ENCODE measurements at places on chromosomes 16 and 17.

GRCh38 chr17:32755045-32755805 is 121.7 kb downstream of the MYO1D start:
- peak; percentile 90 for DNase-seq

GRCh38 chr17:4248504-4249277 is 15.1 kb downstream of the ANKFY1 start:
- no peak for DNase-seq

GRCh38 chr17:45383003-45383402 is 49.7 kb downstream of the ARHGAP27 start:
- no peak for DNase-seq

- DNase-seq: no peak
Observed at GRCh38 chr16:3092501-3092941, 6.6 kb downstream of the ZSCAN10 start.

DNA sequence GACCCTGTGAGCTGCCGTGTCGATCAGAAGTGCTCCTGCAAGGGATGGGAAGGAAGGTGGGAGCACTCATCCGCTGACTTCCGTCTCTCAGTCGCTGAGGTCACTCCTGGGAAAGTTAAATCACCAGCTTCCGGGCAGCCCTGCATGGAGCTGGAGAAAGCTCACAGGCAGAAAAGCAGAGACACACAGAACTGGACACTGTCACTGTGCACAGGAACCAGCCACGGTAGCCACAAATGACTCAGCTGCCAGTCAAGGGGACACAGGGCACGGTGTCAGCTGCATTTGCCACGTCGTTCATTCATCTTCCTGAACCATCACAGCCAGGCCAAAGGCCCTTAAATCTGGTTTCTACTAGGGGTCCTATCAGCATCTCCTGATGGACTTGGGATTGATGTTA is 226.4 kb upstream of the PSMD7 start:
- DNase-seq: no peak

DNA sequence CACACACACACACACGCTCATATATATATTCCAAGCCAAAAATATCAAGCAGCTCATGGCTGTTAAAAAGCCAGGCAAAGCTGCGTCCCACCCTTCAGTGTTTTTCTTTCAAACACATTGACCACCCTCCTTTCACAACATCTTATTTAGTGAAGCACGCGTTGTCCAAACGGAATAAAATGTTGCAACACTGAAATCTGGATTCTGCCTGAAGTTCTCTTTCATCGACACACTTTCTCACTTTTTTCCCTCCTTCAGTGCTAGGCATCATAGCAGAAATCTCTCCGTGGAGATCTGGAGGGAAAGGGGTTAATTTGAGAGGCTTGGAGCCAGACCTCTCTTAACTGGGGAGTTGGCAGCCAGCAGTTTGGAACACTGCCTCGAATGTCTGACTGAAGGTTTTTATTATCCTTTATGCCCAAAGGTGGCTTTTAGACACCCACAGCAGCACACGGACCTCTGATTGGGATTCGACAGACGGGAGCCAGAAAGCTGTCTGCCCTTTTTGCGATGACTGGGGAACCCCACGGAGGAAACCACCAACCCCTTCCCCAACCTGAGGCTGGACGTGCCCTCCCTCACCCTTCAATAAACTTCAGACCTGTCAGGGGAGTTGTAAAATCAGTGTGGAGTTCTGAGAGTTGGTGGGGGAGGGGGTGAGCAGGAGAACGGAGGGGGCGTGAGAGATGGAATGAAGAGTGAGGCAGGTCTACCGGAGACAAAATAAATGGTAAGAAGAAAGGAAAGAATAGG is 833.6 kb upstream of the SOX9 start:
- peak; percentile 5 for DNase-seq

DNA sequence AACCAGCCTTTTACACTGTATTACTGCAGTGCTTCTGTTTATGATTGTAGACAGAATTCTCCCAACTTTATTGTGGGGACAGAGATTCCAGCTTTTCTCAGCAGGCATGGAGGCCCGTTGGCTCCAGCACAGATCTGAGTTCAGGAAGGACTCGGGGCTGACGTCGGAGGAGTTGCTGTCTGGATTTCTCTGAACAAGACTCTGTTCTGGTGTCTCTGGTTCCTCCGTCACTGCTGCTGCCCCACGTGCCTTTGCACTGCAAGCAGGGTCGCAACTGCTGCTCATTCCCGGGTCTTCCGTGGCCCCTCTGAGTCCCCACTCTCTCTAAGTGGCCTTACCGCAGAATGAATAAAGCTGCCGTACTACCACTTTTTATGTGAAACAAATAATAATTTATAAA is 88.4 kb downstream of the BANP start:
- no peak for DNase-seq

DNA sequence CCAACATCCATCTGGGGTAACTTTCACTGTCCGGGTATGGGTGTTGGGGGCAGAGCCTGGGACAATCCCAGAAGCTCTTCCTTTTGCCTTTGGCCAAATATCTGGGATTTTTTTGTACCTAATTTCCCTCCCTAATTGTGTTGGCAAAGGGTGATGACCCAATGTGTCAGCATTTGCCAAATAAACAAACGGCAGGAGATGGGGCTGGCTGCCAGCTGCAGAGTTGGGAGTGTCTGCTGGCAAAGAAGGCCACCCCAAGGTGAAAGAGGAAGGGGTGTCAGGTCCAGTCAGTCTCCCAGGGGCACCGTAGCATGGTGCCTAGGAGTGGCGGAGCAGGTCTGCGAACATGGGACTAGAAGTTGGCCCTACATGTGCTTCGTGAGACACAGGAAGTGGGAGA is 73.0 kb downstream of the SLC6A2 start:
- no peak for DNase-seq

GRCh38 chr17:16281351-16281750 is 64.3 kb downstream of the PIGL start:
- DNase-seq: no peak

GRCh38 chr17:3915581-3915994 is 677 bp downstream of the P2RX1 start:
- DNase-seq: no peak

DNA sequence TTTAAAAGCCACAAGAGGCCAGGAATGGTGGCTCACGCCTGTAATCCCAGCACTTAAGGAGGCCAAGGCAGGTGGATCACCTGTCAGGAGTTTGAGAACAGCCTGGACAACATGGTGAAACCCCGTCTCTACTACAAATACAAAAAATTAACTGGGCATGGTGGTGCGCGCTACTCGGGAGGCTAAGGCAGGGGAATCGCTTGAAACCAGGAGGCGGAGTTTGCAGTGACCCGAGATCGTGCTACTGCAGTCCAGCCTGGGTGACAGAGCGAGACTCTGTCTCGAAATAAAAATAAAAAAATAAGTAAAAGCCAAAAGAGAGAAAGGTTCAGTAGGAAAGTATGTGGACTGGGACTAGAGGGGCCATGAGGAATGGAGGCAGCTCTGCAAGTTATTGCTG is 13.1 kb upstream of the ITGAL start:
- DNase-seq: no peak

DNA sequence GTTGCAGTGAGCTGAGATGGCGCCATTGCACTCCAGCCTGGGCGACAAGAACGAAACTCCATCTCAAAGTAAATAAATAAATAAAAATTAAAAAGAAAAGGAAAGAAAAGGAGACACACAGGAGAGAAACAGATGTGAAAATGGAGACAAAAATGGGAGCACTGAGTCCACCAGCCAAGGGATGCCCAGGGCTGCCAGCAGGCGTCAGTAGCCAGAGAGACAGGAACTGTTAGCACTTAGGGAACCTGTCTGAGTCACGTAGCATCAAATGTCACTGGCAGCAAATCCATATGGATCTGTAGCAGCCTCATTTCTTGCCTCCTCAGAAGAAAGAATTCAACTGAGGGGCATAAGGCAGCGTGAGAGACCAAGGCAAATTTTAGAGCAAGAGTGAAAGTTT is 79.7 kb downstream of the CYLD start:
- DNase-seq: no peak

DNA sequence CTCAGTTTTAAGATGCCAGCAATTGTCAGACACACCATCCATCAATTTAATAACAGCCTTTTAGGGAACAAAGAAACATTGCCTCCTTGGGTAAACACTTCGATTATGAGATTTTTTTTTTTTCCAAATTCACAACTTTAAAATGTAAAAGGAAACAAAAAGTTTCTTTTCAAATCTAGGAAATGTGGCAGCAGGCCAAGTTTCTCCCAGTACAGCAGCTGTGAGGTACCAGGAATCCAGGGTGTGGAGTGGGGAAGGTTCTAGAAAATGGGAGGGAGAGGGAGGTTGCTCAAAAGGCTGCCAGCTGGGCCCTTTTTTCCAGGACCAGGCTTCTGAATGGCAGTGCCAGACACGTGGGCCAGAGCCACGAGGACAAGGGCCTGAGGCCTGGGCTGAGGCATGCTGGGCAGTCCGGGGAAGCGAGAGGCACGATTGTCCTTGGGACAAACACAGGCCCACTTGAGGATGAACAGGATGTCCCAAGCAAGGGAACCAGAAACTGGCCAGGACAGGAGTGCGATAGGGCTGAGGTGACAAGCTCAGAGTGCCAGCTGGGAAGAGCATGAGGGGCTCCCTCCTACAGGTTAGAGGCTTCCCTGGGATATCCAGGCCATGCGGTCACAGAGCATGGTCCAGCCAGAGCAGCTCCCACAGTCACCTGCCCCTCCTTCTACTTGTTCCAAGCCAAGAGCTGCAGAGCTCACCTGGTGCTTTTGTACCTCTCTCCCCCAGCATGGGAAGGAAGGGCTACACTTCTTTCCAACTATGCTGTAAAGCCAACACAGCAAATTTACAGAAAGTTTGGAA is 215.1 kb downstream of the KATNIP start:
- DNase-seq: no peak

DNA sequence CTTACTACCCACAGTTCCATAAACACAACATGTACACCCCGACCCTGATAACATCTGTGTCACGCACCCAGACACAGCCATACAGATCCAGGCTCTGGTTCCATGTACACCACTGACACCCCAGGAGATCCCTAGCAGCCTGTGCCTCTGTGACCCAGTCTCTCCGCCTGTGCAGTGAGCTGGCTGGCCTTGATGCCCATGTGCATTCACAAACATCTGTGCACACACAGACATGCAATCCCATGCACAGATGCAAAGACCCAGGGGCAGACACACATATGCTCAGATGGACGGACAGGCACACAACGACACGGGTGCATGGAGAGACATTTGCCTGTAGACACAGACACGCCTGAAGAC is 4.1 kb downstream of the CCDC102A start:
- no peak for DNase-seq

- no peak for DNase-seq
Observed at GRCh38 chr17:79811011-79811867, 14.4 kb upstream of the CBX8 start.

DNA sequence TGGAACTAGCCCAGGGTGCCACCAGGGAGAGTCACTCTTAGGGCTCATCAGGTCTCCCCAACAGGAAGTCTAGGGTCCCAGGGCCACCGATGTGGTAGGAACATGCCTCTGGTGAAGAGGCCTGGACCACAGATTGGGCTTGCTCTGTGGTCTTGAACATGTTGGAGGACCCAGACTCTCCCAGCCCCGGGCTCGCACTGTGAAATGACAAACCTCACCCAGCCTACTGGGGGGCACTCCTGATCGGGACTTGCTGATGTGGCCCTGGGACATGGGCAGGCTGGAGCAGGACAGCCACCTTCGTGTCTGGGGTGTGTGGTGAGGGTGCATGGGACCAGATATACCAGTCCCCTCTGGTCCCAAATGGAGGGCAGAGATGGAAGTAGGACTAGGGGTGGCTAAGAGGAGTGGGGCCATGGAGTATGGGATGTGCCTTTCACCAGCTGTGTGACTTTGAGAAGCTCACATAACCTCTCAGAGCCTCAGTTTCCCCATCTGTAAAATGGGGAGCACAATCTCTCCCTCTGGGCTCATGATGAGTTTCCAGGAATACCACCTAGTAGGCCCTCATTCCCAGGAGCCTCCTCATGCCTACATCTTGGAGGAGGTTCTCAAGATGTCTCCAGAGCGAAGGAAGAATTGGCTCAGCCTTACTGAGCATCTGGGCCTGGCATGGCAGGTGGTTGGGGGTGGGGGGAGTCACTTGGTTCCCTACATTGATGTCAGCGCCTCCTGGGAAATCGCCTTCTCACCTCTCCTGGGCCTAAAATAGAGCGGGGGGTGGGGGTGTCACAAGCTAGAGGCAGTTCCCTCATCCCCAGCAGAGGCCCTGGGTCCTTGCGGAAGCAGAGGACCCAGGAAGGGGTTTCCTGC is 1.5 kb upstream of the ADAM11 start:
- DNase-seq: no peak

GRCh38 chr16:61324044-61324443 is 712.2 kb downstream of the CDH8 start:
- DNase-seq: no peak

- no peak for DNase-seq
Observed at GRCh38 chr17:74355065-74355464, 6.6 kb downstream of the BTBD17 start.

- DNase-seq: no peak
Observed at GRCh38 chr17:11736613-11737312, 138.5 kb downstream of the DNAH9 start.

DNA sequence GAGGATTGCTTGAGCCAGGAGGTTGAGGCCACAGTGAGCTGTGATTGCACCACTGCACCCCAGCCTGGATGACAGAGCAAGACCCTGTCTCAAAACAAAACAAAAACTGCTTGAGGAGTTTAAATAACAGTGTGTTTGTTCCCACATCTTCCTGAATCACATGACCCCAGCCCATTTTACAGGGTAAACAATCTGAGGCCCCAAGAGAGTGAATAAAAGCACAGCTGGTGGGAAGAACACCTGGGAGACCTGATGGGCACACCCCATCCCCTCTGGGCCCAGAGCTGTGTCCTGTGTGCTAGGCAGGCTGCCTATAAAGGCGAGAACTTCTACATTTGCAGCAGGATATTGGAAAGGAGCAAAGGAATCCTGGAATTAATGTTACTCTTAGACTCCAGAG is 69.6 kb downstream of the PLXDC1 start:
- DNase-seq: no peak

DNA sequence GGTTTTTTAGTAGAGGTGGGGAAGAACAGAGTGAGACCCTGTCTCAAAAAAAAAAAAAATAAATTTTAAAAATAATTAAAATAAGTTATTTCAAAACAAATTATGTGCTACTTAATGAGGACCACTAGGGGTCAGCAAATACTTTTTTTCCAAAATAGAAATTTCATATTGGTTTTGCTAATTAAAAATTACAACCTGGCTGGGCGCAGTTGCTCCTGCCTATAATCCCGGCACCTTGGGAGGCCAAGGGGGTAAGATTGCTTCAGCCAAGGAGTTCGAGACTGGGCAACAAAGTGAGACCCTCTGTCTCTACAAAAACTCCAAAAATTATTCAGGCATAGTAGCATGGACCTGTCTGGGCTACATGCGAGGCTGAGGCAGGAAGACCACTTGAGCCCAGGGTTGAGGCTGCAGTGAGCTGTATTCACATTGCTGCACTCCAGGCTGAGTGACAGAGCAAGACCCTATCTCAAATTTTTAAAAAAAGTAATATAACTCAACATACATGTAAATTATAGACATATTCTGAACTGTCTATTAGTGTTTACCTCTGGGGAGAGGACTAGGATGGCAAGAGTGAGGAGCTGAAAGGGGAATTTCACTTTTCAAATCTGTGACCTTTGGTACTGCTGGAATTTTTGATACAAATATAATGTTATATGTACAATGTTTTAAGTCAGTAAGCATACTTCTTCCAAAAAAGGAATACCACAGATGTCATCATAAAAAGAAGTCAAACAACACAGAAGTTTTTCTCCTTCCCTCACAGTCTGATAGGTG is 8.1 kb downstream of the MEIOB start:
- DNase-seq: peak; percentile 40

- no peak for DNase-seq
Observed at GRCh38 chr16:56710181-56710737, 19.7 kb upstream of the NUP93 start.

GRCh38 chr16:85930301-85930700 is 31.3 kb downstream of the IRF8 start:
- DNase-seq: no peak

- DNase-seq: no peak
Observed at GRCh38 chr17:44359006-44359405, 4.6 kb downstream of the FAM171A2 start.
